ENCODE measurements at places on chromosomes 11 and 22.

DNA sequence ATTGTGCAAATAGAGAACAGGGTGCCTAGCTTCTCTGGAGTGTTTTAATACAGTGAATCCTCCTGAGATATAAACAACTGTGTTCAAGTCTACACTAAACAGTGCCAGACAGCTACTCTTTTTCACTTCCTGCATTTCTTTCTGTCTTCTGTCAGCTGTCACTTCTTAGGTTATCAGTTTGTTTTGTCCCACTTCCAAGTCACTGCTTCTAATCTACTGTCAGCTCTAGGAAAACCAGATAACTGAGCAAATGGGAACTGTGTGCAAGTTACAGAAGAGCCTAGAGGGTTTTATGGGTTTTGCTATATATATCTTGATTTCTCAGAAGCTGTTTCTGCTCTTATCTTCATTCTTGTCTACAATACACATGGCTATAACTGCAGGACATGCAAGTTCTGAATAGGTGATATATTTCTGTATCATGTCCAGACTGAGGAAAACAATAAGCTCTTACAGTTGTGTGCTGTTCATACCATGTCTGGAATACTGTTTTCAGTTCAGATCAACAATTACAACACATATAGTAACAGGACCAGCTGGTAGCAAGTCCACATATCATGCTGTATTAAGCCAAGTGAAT is 5.8 kb downstream of the PITPNB start:
- no peak for DNase-seq

GRCh38 chr11:121553806-121554205 is 101.0 kb upstream of the SORL1-AS1 start:
- DNase-seq, result no peak

DNA sequence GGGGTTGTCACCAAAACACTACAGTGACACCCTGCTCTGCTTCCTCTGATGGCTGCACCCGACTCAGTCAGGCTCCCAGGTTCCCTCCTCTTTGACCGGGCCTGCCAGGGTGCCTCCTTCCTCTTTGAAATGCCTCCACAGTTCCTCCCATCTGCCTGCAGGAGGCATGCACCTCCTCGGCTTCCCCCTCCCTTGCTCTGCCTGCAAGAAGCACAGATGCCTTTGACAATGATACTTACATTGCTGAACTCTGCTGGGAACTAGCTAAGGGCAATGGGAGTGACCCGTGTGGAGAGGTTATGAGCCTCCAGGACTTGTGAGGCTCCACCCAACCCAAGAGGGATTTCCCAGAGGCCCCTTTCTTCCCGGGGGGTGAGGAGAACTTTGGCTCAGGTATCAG is 674.1 kb downstream of the OPCML start:
- DNase-seq, result no peak

GRCh38 chr11:123258877-123259276 is 63.8 kb upstream of the CLMP start:
- DNase-seq, result no peak

- no peak for DNase-seq
Observed at GRCh38 chr22:26887456-26887855, 230.1 kb downstream of the MIAT start.

GRCh38 chr11:64144587-64145472 is 21.1 kb downstream of the MACROD1 start:
- DNase-seq, result no peak

DNA sequence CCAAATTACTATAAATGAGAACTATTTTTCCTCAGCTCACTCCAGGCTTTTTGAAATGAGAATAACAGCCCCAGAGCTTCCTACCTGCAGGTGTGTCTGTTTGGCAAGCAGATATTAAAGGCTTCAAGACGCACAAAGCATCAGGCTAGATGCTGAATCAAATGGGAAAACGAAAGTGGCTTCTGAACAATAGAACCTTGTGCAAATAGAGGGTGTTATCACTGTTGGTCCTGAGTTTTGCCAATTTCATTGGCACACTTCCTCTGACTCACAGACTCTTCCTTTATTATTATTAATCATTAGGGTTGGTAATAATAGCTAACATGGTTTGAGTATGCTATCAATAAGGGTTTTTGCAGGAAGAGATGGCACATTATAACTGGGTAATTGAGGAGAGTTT is 13.4 kb downstream of the SYT13 start:
- no peak for DNase-seq

DNA sequence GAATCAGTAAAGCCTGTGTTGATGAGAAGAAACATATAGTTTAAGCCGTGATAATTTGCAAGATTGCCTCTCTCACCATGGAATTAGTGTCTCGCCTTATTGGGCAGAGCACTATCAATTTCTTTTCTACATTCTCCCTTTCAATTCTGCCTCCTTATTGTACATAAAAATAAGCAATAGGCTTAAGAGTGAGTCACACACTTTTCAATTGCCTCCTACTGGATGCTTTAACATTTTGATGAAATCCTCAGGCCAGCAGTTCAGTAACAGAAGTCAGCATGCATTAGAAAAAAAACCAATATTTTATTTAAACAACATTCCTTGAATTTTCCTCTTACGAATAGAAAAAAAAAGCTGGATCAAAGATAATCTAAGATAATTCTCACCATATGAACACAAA is 33.8 kb upstream of the VWA5A start:
- DNase-seq, result no peak

GRCh38 chr11:114479331-114479730 is 40.1 kb downstream of the REXO2 start:
- no peak for DNase-seq

- no peak for DNase-seq
Observed at GRCh38 chr22:26906464-26906863, 249.1 kb downstream of the MIAT start.

GRCh38 chr11:79059141-79059540 is 381.7 kb downstream of the TENM4 start:
- no peak for DNase-seq

GRCh38 chr11:119109843-119110242 is 2.7 kb downstream of the C2CD2L start:
- DNase-seq, result no peak

DNA sequence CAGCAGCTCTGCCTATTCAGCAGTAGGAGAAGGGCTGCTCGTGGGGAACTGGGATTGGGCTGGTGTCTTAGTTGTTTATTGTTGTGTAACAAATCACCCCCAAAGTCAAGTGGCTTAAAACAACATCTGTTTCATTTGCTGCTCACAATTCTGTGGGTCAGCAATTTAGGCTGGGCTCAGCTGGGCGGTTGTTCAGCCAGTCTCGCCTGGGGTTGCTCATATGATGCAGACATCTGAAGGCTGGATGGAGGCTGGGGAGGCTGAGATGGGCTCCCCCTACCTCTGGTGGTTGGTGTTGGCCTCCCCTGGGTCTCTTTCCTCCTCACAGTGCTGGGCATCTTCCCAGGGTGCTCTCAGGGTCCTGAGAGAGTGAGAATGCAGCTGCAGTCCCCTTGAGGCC is 43.3 kb upstream of the PARVG start:
- DNase-seq, result no peak

- no peak for DNase-seq
Observed at GRCh38 chr11:120004723-120005122, 133.2 kb downstream of the TRIM29 start.

- no peak for DNase-seq
Observed at GRCh38 chr11:102451041-102451680, 1.4 kb downstream of the TMEM123 start.

DNA sequence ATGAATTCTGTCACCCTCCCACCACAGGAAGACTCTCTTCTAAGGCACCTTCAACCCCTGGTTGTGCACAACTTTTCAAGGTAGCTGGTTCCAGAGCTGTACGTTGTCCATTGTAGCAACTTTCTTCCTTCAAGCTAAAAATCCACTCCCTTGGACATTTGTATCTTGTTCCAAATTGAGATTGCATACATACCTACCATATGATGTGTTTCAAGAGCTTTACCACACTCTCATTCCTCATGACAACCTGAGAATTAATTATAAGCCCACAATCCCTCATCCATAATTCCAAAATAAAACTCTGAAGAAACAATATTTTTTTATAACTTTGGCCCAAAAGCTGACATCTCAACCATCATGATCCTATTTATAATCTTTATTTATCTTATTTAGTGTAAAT is 3.0 kb downstream of the OR52W1 start:
- no peak for DNase-seq

DNA sequence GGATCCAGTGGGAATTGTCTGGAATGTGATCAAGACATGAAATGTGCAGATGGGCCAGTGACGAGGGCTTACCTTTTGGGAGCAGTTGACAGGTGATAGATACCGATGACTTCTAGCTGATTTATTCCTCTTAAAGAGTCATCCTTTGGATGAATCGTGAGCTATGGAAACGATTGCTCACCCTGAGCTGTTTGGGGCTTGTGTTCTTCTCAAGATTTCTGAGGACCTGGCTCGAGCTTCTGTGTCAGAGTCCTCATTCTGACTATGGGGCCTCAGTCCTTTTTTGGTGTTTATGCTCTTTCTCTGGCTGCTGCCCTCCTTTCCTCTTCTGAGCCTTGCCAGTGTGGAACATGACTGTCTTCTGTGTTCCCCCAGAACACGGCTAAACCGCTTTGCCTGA is 11.9 kb upstream of the AMPD3 start:
- no peak for DNase-seq

GRCh38 chr11:60165538-60165937 is 17.3 kb downstream of the MS4A6A start:
- no peak for DNase-seq

DNA sequence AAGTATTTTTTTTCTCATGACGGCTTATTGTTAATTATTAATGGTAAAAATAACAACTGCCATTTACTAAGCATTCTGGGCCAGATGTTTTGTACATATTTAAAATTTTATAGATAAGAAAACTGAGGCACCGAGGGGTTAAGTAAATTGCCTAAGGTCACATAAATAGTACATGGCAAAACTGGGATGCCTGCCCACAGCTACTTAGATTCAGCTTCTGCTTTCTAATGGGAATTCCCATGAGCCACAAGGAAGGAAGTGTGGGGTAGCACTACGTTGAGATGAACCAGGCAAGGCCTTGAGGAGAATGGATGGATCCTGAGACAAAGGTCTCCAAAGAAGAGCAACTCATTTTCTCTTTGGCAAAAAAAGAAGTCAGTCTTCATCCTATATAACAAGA is 11.9 kb upstream of the PHF21A start:
- no peak for DNase-seq
